ENCODE measurements at places on chromosomes 16 and 17.

- DNase-seq: peak; percentile 84
These were observed 19.6 kb upstream of the KANSL1 start for GRCh38 chr17:46212634-46213435.

GRCh38 chr16:89026121-89026612 lies 49.2 kb upstream of the CBFA2T3 start:
- DNase-seq: peak; percentile 79

GRCh38 chr17:56471696-56472095 lies 121.8 kb upstream of the NOG start:
- no peak for DNase-seq

DNA sequence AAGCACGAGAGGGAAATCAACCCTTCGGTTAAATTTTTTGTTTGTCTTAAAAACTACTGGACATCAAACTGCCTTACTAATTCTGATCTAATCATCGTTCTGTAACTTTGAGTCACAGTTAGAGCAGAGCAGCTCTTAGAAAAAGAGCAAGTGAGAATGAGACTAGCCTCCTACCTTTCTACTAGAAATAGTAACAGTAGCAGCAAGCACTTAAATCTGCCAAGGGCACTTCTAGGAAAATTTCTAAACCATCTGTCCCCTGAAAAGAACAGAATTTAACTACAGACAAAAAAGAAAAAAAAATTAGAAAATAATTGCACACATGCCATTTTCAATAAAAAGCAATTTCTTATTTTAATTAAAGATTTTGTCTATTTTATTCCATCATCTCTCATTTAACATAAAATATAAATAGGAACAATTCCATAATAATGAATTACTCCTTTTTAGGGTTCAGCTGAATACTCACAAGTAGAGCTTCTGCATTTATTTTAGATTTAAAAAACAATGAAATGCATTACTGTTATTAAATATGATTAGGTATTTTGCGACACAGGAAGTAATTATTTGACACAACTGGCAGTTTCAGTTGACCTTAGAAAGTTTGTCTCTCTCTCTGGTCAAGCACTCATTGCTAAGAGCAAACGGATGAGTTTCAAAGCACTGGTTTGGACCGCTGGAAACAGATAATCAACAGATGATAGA lies 250.8 kb upstream of the SOX9 start:
- no peak for DNase-seq

- no peak for DNase-seq
These were observed 87.8 kb downstream of the WNT3 start for GRCh38 chr17:46730679-46731078.

DNA sequence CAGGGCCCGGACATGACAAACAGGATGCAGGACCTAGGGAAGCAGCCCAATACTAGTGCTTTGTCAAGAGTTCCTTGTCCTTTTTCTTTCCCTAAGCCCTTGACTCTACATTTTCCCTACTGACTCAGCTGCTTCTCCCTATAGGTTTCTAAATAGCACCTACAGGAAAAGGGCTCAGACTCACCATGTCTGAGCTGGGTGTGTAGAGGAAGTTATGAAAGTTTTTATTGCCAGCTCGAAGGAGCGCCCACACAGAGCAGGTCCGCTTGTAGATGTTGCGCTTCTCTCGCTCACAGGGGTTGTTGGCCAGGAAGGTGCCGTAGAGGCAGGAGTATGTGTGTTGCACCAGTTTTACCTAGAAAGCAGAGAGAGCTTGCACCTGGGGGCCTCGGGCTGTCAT lies 10.6 kb downstream of the MTMR4 start:
- no peak for DNase-seq

DNA sequence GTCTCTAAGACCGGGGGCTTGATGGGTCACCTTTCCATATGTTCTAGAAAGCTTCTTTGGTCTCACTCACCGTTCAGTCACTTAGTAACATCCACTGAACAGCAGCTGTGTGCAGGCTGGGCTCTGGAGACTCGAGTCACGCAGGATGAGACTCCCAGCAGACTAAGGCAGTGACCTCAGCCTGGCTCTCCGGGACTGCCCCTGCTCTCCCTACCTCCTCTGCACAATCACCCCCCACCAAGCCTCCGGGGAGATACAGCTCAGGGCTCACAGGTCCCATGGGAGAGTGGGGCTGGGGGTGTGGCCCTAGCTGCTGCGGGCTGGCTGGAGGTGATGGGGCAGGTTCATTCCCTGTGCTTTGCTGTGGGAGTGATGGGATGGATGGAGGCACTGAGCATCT lies 14.1 kb downstream of the FLYWCH2 start:
- no peak for DNase-seq

DNA sequence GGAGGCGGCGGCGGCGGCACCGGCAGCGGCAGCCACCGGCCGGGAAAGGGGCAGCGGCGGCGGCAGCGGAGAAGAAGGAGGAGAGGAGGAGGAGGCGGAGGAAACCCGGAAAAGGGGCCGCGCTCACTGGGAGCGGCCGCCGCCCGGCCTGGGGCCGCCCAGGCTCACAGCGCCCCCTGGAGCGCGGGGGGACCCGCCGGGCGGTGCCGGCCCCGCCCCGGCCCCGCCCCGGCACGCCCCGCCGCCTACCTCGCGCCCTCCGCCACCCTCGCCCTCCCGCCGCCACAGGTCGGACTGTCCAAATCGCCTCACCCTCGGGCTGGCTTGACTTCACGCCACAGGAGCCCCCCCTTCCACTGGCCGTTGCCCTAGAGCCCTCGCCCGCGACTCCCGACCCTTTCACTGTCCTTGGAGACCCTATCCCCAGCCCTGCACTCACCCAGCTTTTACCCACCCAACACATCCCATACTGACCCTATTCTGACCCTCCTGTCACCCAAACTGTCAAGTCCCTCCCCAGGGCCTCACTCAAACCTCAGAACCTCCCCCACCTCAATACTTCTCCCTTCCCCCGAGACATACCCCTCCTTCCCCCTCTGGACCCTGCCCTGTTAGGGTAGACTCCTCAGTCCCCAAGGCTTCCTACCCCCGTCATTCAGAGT lies at the start of gene CSNK2A2:
TSS of gene CSNK2A2 (minus strand) at position 85 of the 662 bp plus-strand sequence. CDS start 370 bp downstream, outside the sequence.
- DNase-seq: peak; percentile 71
